DMS79 treated with DMSO at 0.1 percent for 48 hours (cell line): ENCODE measurements at places on chromosomes 4 and X.
A peak's percentile ranks its signal among the peaks of the same experiment; 100 is the strongest.

DNA sequence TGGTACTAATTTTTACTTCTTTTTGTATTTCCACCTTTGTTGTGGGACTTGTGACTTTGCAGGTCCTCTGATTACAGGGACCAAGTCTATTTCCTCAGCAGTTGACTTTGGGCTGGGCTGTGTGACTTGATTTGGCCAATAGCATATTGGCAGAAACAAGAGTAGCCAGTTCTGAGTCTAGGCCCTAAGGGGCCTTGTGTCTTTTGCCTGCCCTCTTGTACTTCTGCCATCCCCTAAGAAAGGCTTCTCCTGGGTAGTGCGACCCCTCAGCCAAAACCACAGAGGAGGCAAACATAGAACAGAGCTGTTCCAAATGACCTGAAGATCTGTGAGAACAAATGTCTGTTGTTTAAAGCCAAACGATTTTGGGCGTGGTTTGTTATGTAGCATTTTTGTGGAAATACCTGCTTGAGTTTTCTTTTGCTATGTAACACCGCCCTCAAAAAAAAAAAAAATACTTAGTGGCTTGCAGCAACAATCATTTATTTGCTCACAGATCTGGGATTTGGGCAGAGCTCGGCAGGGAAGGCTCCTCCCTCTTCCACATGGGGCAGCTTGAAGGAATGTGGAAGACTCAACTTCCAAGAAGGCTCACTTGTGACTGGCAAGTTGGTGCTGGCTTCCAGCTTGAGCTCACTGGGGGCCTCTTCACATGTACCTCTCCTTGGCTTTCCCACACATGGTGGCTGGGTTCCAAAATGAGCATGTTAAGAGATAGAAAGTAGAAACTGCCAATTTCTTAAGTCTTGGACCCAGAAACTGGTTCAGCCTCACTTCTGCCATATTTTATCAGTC is 423.0 kb upstream of the CNKSR2 start:
- no peak for DNase-seq

GRCh38 chr4:40475609-40476008 is 140.5 kb downstream of the CHRNA9 start:
- DNase-seq: peak; percentile 42

DNA sequence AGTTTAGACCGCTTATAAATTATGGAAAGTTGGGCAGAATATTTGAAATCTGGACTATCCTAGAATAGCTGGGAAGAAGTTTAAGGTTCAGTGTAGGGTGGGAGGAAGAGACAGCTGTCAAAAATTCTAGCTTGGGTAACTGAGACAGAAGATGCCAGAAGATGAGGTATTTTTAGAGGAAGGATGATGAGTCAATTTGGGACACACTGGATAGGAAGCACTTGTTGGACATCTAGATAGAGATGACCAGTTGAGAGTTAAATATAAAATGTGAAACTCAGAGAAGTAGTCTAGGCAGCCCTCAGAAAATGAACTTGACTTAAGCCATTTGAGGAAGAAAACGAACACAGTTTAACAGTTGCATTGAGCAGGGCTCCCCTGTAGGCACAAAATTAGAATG is 137.9 kb upstream of the MAP9 start:
- no peak for DNase-seq

DNA sequence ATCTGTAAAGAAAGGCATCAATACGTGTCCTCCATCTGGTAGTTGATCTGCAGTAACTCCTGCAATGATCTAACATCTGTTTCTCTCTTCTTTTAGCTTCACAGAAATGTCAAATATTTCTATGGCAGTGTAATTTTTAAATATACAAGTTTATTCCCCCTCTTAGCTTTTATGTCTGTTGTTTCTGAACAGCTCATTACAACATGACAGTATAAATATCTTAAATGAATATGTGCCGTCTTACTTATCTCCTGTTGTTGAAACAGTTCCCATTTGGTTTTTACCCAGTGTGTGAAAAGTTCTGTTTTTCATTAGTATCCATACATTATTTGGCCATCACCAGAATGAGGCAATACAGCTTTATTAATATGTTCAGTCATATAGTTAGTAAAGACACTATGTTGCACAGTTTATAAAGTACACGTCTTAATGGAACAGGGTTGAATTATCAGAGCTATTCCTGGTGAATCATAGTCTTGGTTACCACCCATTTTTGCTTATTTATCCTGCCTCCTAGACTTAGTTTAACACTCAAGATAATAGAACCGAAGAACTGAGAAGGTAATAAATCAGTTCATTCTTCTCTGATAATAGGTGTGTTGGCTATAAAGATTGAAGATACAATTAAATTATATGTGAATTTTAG is 321.6 kb downstream of the TENM3 start:
- DNase-seq: no peak

DNA sequence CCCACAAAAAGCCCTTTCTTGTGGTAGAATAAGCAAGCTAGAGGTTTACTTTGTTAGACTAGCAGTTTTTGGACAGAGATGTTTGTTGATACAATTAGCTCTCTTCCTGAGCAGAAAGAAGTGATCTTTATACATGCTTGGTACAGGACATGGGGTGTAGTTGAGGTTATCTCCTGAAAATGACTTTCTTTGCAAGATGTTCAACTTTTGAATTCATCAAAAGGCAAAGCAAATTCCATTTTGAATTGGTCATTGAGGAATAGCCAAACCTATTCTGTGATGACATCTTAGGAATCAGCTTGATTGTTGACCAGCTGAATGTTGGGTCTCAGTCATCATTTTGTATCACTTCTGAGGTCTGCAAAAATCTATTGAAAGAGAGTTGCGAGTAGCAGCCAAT is 3.8 kb downstream of the CPE start:
- DNase-seq: no peak

- no peak for DNase-seq
These were observed 97.9 kb downstream of the NEUROG2 start for GRCh38 chr4:112418092-112418491.

DNA sequence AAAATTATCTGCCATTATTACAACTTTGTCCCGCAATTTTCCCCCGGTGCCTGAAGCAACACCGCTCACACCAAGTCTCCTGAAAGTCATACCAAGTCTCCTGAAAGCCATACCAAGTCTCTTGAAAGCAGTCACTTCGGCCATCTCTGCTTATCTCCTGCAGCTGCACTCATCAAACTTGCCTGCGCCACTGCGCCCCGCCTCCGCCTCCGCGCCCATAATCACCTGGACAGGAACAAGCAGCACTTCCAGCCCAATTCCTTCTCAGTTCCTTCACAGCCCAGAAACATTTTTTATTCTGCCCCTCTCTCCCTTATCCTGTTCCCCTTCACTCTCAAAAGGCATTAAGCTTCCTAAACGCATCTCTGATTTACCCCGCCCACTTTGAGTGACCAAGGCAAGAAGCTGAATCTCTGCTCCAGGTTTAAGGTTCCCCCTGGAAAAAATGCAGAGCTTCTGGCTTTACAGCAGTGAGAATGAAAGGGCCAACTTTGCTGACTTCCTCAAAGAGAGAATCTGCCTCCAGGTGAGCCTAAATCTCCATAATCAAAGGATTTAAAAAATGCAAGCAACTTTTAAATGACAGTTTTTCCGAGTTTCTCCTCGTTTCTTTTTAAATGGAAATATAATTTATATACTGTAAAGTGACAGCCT is 7.7 kb downstream of the GPR50 start:
- no peak for DNase-seq

- no peak for DNase-seq
These were observed 275.0 kb downstream of the PARM1 start for GRCh38 chr4:75207902-75208301.

- no peak for DNase-seq
These were observed 32.2 kb downstream of the NDP start for GRCh38 chrX:43940816-43941474.
